Prostate gland (tissue), 2 donors: ENCODE measurements at places on chromosomes 2 and 18. TPM values are rescaled to one million over a fixed set of nuclear protein-coding genes. Genes with fewer than 3 reads are reported as not detected.

DNA sequence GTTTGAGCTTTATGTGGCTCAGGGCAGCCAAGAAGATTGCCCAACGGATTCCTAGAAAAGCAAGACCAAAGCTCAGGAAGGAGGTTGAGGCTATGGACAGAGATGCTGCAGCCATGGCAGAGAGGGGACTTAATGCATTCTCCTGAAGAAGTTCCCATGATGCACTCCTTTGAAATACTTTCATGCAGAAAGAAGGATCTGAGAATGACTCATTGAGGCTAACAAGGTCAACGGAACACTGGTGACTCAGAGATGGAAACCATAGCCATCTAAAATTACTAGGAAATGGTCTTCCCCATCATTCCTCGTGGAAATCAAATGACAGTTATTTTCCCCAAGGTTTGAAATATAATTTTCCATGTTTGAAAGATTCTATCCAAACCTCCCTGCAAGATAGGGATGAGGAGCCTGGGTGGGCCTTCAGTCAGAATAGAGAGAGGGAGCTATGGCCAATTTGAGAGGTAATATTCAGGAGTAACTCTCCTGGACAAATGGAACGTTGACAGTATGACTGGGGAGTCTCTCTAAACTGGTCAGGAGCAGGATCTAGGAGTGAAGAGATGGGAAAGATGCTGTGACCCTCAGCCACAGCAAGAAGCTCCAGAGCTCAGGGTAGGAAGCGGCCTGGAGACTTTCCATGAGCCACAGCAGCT lies 63.0 kb downstream of the REEP1 start:
- no peaks in the 10 kb centered on the region for H3K36me3 ChIP-seq
- H3K4me3 ChIP-seq: no peak overlapping the region
- DNase-seq: no peak
- no peak overlapping the region for H3K27ac ChIP-seq
- no peaks in the 10 kb centered on the region for H3K4me1 ChIP-seq

GRCh38 chr18:70046207-70046606 lies 98.5 kb upstream of the CD226 start:
- no peak for DNase-seq
- H3K4me1 ChIP-seq: no peaks in the 10 kb centered on the region
- H3K4me3 ChIP-seq: no peak overlapping the region

DNA sequence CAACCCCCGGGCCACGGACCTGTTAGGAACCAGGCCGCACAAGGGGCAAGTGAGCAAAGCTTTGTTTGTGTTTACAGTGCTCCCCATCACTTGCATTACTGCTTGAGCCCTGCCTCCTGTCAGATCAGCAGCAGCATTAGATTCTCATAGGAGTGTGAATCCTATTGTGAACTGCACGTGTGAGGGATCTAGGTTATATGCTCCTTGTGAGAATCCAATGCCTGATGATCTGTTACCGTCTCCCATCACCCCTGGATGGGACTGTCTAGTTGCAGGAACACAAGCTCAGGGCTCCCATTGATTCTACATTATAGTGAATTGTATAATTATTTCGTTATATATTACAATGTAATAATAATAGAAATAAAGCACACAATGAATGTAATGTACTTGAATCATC lies 125.6 kb downstream of the FMNL2 start:
- H3K36me3 ChIP-seq: no peaks in the 10 kb centered on the region
- no peak overlapping the region for H3K27ac ChIP-seq
- H3K4me1 ChIP-seq: no peaks in the 10 kb centered on the region
- no peak overlapping the region for H3K4me3 ChIP-seq
- H3K27me3 ChIP-seq: no peaks in the 10 kb centered on the region

DNA sequence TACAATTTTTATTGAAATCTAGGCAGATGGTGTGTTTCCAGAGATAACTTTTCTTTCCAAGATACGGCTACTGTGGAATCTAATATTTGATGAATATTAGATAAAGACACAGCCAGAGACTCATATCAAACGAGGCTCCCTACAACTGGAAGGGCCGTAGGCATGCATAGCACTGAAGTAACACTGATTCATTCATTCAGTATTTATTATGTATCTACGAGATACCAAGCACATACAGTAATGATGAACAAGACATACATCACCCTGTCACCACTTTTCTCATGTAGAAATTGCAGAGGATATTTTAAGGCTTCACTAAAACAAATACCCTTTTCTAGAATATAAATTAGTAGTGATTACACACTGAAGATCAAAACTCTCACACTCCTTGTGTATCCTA lies 74.5 kb downstream of the KCTD18 start:
- no peak overlapping the region for H3K4me3 ChIP-seq
- H3K27ac ChIP-seq: no peak overlapping the region
- no peaks in the 10 kb centered on the region for H3K27me3 ChIP-seq
- no peaks in the 10 kb centered on the region for H3K4me1 ChIP-seq

DNA sequence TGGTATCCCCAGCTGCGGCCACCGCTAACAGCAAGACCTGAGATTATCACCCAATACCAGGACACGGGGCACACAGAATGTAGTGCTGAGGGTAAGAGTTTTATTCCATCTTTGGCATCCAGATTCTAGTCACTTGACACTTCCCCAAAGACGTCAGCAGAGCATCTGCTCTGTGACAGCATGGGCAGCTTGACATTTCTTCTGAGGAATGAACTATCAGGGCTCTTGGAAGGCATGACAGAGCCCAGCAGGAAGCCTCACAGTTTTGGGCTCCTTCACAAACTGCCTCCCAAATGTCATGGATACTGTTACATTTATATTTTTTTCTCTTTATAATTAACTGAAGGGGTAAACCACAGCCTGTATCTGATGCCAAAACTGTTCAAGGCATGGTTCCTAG lies 1010.7 kb downstream of the TDRD15 start:
- H3K27ac ChIP-seq: no peak overlapping the region
- DNase-seq: no peak

GRCh38 chr2:79996709-79997108 lies 307.8 kb downstream of the LRRTM1 start:
- no peak overlapping the region for H3K27ac ChIP-seq
- no peaks in the 10 kb centered on the region for H3K4me1 ChIP-seq
- no peak for DNase-seq
- H3K27me3 ChIP-seq: no peaks in the 10 kb centered on the region
- H3K36me3 ChIP-seq: no peaks in the 10 kb centered on the region
- no peak overlapping the region for H3K4me3 ChIP-seq

DNA sequence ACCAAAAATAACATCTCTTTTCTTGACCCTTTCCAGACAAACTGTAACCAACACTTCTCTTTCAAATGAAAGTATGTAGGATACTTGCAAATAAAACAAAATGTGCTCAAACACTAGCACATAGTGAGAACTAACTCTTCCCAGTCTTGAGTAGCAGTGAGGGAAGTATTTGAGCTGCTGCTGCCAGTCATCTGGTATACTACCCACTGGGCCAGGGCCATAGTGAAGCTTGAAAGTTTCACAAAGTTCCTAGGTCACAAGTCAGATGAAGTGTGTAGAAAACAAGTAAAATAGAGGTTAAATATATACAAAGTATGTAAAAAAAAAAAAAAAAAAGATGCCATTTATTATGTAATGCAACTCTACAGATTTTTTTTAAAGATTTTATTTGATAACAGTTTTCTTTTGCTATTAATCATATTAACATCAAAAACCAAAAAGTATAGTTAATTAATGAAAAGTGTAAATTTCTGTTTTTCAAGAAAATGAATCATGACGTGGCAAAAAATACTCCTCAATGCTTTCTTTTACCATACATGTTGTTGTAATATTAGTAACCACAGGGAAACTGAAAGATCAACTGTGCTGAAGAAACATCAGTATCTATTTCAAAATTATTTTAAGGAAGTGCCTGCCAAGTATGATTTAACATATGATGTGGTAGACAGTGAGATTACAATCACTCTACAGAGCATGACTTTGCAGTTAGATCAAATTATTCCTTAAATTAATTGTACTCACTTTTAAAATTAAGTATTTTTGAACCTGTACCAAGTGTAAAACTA lies 21.6 kb upstream of the TRIB2 start:
- no peak overlapping the region for H3K4me3 ChIP-seq
- no peak for DNase-seq
- H3K36me3 ChIP-seq: no peaks in the 10 kb centered on the region
- no peak overlapping the region for H3K27ac ChIP-seq

DNA sequence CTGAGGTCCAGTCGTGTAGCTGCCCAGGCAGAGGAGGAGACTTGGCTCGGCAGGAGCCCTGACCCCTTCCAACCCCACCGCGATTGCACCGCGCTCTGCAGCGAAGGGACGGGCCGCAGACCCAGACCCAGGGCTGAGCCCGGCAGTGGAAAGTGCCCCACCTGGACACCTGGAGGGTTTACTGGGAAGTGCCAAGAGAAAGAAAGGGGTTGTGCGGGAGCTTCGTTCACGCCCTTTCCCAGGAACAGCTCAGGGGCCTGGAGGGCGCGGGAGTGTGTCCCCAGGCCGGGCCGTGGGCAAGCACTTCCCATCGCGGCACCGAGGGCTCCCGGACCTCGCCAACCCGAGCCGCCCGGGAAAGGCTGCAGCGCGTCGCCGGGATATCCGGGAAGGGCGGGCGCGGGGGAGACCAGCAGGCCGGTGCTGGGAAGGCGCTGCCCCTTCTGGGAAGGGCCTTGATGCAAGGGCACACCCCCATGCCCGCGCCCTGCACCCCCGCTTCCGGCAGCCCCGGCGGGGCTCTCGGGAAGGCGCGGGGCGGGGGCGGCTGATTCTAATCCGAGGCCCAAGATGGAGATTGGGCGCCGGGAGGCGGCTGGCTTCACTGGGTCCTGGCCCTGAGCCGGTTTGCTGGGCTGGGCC lies 36.1 kb upstream of the MRPL33 start:
- peak overlapping the region; percentile 80 for H3K27ac ChIP-seq
- peak; percentile 81 for DNase-seq
- H3K27me3 ChIP-seq: no peaks in the 10 kb centered on the region
- peak overlapping the region; percentile 35 for H3K4me3 ChIP-seq
- no peaks in the 10 kb centered on the region for H3K4me1 ChIP-seq

GRCh38 chr2:36710858-36711515 lies 14.5 kb downstream of the VIT start:
- H3K4me3 ChIP-seq: no peak overlapping the region
- H3K4me1 ChIP-seq: no peaks in the 10 kb centered on the region
- H3K27ac ChIP-seq: no peak overlapping the region
- H3K27me3 ChIP-seq: no peaks in the 10 kb centered on the region

GRCh38 chr2:207734636-207735512 lies 23.4 kb downstream of the CCNYL1 start:
- DNase-seq: no peak
- no peak overlapping the region for H3K27ac ChIP-seq
- no peaks in the 10 kb centered on the region for H3K4me1 ChIP-seq
- H3K4me3 ChIP-seq: no peak overlapping the region
- H3K27me3 ChIP-seq: no peaks in the 10 kb centered on the region
- H3K36me3 ChIP-seq: no peaks in the 10 kb centered on the region

- H3K27ac ChIP-seq: no peak overlapping the region
- no peak overlapping the region for H3K4me3 ChIP-seq
- no peaks in the 10 kb centered on the region for H3K36me3 ChIP-seq
- no peaks in the 10 kb centered on the region for H3K4me1 ChIP-seq
- DNase-seq: no peak
- H3K27me3 ChIP-seq: no peaks in the 10 kb centered on the region
Measured at GRCh38 chr2:44295633-44296359, 20.5 kb downstream of the SLC3A1 start.

- H3K36me3 ChIP-seq: no peaks in the 10 kb centered on the region
- no peak for DNase-seq
- H3K4me3 ChIP-seq: no peak overlapping the region
Measured at GRCh38 chr2:215356334-215356947, 44.6 kb downstream of the ATIC start.

- peaks cover 2% of the 10 kb centered on the region for H3K4me1 ChIP-seq
- H3K27me3 ChIP-seq: no peaks in the 10 kb centered on the region
- no peak overlapping the region for H3K4me3 ChIP-seq
- no peak overlapping the region for H3K27ac ChIP-seq
- H3K36me3 ChIP-seq: no peaks in the 10 kb centered on the region
Measured at GRCh38 chr2:144456680-144457079, 63.2 kb downstream of the ZEB2 start.

GRCh38 chr2:34480366-34480765 lies 881.3 kb upstream of the FAM98A start:
- no peak overlapping the region for H3K4me3 ChIP-seq
- H3K27me3 ChIP-seq: no peaks in the 10 kb centered on the region
- no peaks in the 10 kb centered on the region for H3K36me3 ChIP-seq

DNA sequence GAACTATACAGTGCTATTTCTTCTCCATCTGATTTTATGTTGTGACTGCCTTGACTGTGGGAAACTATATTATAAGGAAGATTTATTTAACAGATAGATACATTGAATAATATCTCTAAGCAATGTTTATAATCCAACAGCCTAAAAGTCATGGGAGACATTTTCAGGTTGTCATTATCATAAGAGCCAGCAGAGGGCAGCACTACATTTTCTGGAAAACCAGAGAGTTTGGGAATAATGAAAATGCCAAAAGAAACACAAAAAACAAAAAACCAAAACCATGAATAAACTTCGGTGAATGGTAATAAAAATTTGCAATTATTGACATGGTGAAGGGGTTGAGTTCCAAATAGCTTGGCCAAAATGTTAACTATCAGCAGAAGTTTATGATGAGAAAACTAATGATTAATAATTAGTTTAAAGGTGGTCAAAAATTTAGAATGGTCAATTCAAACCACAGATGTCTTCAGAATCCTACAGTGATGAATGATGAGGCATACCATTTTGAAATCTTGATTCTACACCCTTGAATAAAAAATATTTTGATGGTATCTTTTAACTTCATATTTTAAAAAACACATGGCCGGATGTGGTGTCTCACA lies 4.7 kb downstream of the EEF1B2 start:
- no peaks in the 10 kb centered on the region for H3K27me3 ChIP-seq
- H3K4me3 ChIP-seq: no peak overlapping the region
- no peak for DNase-seq
- peaks cover 7% of the 10 kb centered on the region for H3K4me1 ChIP-seq
- no peak overlapping the region for H3K27ac ChIP-seq

- peaks cover 5% of the 10 kb centered on the region for H3K4me1 ChIP-seq
- no peaks in the 10 kb centered on the region for H3K27me3 ChIP-seq
- DNase-seq: no peak
- no peak overlapping the region for H3K4me3 ChIP-seq
- no peak overlapping the region for H3K27ac ChIP-seq
Measured at GRCh38 chr2:74418312-74418711, 3.1 kb downstream of the C2orf81 start.

DNA sequence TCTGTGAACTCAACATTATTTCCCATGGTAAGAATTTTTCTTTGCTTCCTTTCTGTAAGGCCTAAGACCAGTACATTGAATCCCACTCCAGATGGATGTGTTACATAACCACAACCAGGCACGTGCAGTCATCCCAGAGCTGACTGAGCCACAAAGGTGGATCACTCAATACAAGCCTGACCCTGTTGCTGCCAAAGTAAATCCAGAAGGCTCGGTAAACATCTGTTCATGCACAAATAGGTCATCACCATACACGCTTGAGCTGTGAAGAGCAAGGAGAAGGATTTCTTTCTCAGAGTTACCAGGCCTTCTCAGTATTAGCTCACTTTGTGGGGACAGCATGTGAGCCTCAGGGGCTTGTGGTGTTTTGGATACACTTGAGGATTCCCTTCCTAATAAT lies 791.4 kb upstream of the FANCL start:
- DNase-seq: no peak
- no peak overlapping the region for H3K27ac ChIP-seq
- no peaks in the 10 kb centered on the region for H3K27me3 ChIP-seq

- H3K4me3 ChIP-seq: no peak overlapping the region
- H3K27ac ChIP-seq: no peak overlapping the region
- H3K27me3 ChIP-seq: no peaks in the 10 kb centered on the region
- H3K4me1 ChIP-seq: no peaks in the 10 kb centered on the region
- no peaks in the 10 kb centered on the region for H3K36me3 ChIP-seq
Measured at GRCh38 chr2:133837441-133838094, 269.3 kb upstream of the NCKAP5 start.

Gene SCG2
- 5.4 TPM for total RNA-seq

Gene SERPINB13
- total RNA-seq: not detected

Gene ACADL
- total RNA-seq: 54.0 TPM

Gene FN1
- total RNA-seq: 84.2 TPM

Gene RBM45
- 9.7 TPM for total RNA-seq

Gene ANKRD39
- total RNA-seq: 38.7 TPM

Gene PTMA
- total RNA-seq: 613 TPM

Gene SERPINB3
- 8.8 TPM for total RNA-seq
